Effector memory CD4-positive, alpha-beta T cell (primary cell): ENCODE measurements at places on chromosomes 1 and 21.

- no peaks in the 10 kb centered on the region for H3K36me3 ChIP-seq
- H3K27me3 ChIP-seq = no peaks in the 10 kb centered on the region
- no peaks in the 10 kb centered on the region for H3K4me1 ChIP-seq
- no peak for DNase-seq
Measured at GRCh38 chr1:65804584-65804983, 11.9 kb downstream of the PDE4B start.

- no peak overlapping the region for H3K27ac ChIP-seq
- no peaks in the 10 kb centered on the region for H3K36me3 ChIP-seq
- no peaks in the 10 kb centered on the region for H3K4me1 ChIP-seq
- no peak for DNase-seq
- no peaks in the 10 kb centered on the region for H3K27me3 ChIP-seq
- no peak overlapping the region for H3K4me3 ChIP-seq
Measured at GRCh38 chr1:8133190-8133589, 107.1 kb upstream of the ERRFI1 start.

DNA sequence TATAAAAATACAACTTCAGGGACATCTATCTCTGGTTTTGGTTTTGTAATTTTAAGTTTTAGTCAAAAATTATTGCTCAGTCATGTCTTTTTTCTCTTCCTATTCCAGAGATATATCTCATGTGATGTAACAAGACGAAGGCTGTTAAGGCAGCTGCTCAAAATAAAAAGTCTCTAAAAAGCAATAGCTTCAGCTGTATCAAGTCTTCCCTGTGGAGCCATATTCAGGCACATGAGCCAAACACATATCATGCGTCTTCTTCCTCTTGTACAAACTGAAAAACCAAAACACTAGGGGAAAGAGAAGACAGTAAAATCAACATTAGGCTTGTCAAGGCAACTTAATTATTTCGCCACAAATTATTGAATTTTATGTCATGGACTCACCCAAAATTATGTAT, 240.7 kb downstream of the NRIP1 start:
- H3K36me3 ChIP-seq = no peaks in the 10 kb centered on the region
- no peak for DNase-seq
- no peaks in the 10 kb centered on the region for H3K27me3 ChIP-seq
- H3K27ac ChIP-seq = no peak overlapping the region

GRCh38 chr1:88354256-88354655, 329.8 kb upstream of the PKN2 start:
- no peak overlapping the region for H3K4me3 ChIP-seq
- no peaks in the 10 kb centered on the region for H3K27me3 ChIP-seq
- no peaks in the 10 kb centered on the region for H3K36me3 ChIP-seq

DNA sequence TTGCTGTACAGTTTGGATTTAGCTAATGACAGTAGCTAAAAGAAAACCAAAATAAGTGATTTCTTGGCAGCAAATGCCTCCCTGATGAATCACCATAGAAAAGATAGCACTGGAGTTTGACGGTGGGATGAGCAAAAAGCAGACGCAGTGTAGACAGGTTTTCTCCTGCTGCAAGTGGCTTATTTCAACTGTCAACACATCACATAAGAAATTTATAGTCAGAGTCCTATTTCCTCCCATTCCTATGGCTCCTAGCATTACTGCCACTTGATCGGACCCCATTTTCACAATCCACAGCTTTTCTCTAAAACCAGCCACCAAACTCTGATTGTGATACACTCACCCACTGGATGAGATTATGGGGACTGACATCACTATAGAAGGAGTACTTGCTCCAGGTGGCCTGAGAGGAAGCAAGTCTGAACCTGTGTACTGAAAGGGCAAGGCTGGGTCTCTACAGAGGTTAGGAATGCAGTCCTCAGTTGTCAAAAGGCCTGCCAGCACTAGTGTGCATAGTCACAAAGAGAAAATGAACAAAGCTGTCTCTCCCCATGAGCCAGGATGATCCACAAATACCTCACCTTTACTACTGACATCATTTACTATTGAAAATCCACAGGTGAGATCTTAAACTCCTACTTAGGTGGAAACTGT, 359.8 kb downstream of the LTN1 start:
- H3K27ac ChIP-seq = no peak overlapping the region
- H3K36me3 ChIP-seq = no peaks in the 10 kb centered on the region
- no peak overlapping the region for H3K4me3 ChIP-seq
- no peak for DNase-seq
- no peaks in the 10 kb centered on the region for H3K27me3 ChIP-seq

DNA sequence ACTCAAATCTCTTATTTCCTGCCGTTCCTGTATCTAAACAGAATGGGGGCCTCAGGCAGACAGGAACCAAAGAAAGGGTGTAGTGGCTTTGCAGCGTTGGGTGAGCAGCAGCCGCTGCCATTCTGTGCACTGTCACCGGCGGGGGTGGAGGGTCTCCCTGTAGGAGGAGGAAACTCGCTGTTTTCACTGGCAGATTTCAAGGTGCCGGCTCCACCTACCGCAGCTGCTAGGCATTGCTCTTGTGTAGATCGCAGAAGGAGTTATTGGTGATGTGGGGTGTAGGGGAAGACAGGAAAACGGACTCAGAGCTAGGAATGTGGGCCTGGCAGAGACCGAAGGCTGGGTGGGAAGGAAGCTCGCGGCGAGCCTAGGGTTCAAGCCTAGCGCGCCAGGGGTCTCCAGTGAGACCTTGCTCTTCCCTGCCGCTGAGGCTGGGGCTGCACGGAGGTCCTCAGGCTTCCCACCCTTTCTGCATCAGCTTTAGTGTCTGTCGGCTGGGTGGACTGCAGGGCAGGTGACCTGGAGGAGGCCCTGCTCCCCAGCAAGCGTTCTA, 20.8 kb downstream of the ATP5PO start:
- peaks cover 8% of the 10 kb centered on the region for H3K4me1 ChIP-seq
- H3K4me3 ChIP-seq = no peak overlapping the region
- H3K27ac ChIP-seq = no peak overlapping the region
- DNase-seq = peak; percentile 3
- H3K27me3 ChIP-seq = no peaks in the 10 kb centered on the region
- H3K36me3 ChIP-seq = peaks cover 1% of the 10 kb centered on the region

GRCh38 chr1:230979952-230980351, 1.1 kb downstream of the ARV1 start:
- no peaks in the 10 kb centered on the region for H3K27me3 ChIP-seq
- no peak for DNase-seq
- H3K4me1 ChIP-seq = peaks cover 34% of the 10 kb centered on the region
- H3K36me3 ChIP-seq = peaks cover 3% of the 10 kb centered on the region

GRCh38 chr1:178004926-178005391, 35.1 kb upstream of the SEC16B start:
- H3K4me3 ChIP-seq = no peak overlapping the region
- no peak for DNase-seq
- H3K36me3 ChIP-seq = no peaks in the 10 kb centered on the region
- no peak overlapping the region for H3K27ac ChIP-seq
- H3K4me1 ChIP-seq = no peaks in the 10 kb centered on the region
